Fibroblast of pulmonary artery (primary cell): ENCODE measurements at places on chromosomes 2 and 18.

DNA sequence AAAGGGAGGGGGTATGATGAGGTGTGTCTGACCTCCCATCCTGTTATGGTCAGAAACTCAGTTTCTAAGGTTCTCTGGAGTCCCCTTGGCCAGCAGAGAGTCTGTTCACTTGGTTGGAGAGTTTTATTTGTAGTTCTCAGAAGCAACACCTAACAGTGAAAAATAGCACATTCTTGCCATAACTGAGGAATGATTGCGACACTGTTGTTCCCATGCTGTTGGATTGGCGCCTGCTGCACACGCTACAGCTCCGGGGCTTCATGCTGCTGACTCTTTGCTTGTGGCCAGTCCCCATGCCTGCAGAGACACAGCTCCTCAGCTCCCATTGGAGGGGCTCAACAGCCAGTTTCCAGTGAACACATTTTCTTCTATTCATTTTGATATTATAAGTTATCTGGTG is 42.1 kb downstream of the TPGS2 start:
- peak; percentile 90 for DNase-seq

- DNase-seq: peak; percentile 86
Observed at GRCh38 chr2:23637011-23637778, 252.2 kb downstream of the KLHL29 start.

DNA sequence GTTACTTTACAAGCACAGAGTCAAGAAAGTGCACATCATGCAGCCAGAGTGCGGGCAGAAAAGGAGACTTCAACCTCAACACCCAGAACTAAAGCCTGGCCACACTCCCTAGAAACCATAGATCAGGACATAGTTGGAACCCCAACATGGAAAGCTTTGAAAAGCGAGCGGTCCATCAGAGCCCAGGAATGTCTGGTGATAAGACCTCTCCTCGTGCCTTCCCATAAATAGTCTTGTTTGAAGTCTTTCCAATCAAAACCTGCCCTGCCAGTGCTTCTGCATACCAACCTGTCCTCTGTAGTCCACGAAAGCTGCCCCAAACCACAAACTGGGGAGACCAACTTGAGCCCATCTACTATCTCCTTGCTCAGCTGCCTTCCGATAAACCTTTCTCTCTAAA is 55.5 kb downstream of the NEURL3 start:
- no peak for DNase-seq

GRCh38 chr18:52131845-52132244 is 208.2 kb upstream of the DCC start:
- DNase-seq: no peak

GRCh38 chr18:25284861-25285550 is 67.0 kb downstream of the ZNF521 start:
- peak; percentile 75 for DNase-seq

DNA sequence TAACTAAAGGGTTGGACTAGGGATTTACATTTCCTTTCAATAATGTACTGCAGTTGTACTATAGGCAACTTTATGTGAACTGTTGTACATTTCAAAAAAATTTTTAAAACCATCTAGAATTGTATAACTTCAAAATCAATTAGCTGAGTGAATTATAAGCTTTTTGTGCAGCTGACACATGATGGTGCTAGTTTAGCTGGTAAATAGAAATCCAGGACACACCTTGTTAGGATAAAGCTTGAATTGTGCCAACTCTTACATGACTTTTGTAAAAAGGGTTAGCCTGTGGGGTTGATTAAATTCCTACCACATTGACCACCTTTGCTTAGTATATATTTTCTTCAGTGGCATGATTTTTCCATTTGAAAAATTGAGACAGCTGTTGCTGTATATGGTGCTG is 104.4 kb downstream of the CPS1 start:
- DNase-seq: no peak

GRCh38 chr2:2633017-2633416 is 301.9 kb upstream of the MYT1L start:
- DNase-seq: no peak

GRCh38 chr2:9998916-9999654 is 44.3 kb upstream of the KLF11 start:
- no peak for DNase-seq
